Osteoblast (primary cell): ENCODE measurements at places on chromosomes 12 and 14. TPM values are rescaled to one million over a fixed set of nuclear protein-coding genes. Genes with fewer than 3 reads are reported as not detected.
A peak's percentile ranks its signal among the peaks of the same experiment; 100 is the strongest.

The SUSD6 gene
- total RNA-seq: 17.1 and 17.7 TPM in 2 replicates

The PIWIL1 gene
- not detected in 2 replicates for total RNA-seq

The IQSEC3 gene
- 0.36 TPM in 1 of 2 replicates, not detected in the other for total RNA-seq

The GLIPR1L1 gene
- not detected in 2 replicates for total RNA-seq

DNA sequence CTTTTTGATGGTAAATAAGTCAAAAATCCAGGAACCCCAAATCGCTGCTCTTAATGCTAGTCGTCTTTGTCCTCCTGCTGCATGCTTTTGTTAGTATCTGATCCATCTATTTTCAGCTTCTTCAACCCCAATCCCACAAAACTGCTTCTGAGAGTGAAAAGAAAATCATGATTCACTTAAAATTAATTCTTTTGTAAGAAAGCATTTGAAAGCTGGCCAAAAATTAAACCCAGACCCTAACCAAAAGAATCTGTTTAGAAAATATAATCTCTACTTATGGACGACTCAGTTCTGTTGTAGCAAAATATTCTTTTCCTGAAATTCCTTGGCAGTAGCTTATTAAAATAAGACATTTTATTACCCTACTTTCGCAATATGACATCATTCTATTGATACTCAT is 443.6 kb upstream of the SYT1 start:
- no peak overlapping the region for H3K4me3 ChIP-seq
- no peaks in the 10 kb centered on the region for H3K27me3 ChIP-seq
- no peaks in the 10 kb centered on the region for H3K36me3 ChIP-seq
- no peak overlapping the region for H3K27ac ChIP-seq
- H3K4me1 ChIP-seq: no peaks in the 10 kb centered on the region
- DNase-seq: no peak

GRCh38 chr14:31229638-31230572 is 22.3 kb upstream of the HECTD1 start:
- H3K27ac ChIP-seq: peak overlapping the region; percentile 38
- peak; percentile 81 for DNase-seq
- H3K27me3 ChIP-seq: no peaks in the 10 kb centered on the region
- H3K4me1 ChIP-seq: peaks cover 12% of the 10 kb centered on the region
- no peaks in the 10 kb centered on the region for H3K36me3 ChIP-seq

GRCh38 chr14:89507926-89508460 is 91.0 kb upstream of the FOXN3 start:
- peaks cover 39% of the 10 kb centered on the region for H3K4me1 ChIP-seq
- H3K36me3 ChIP-seq: no peaks in the 10 kb centered on the region
- peak; percentile 62 for DNase-seq
- H3K27me3 ChIP-seq: no peaks in the 10 kb centered on the region

GRCh38 chr14:66116732-66117131 is 369.4 kb upstream of the CCDC196 start:
- H3K4me1 ChIP-seq: no peaks in the 10 kb centered on the region
- no peak overlapping the region for H3K4me3 ChIP-seq
- no peak overlapping the region for H3K27ac ChIP-seq
- no peaks in the 10 kb centered on the region for H3K36me3 ChIP-seq
- H3K27me3 ChIP-seq: no peaks in the 10 kb centered on the region
- DNase-seq: no peak

DNA sequence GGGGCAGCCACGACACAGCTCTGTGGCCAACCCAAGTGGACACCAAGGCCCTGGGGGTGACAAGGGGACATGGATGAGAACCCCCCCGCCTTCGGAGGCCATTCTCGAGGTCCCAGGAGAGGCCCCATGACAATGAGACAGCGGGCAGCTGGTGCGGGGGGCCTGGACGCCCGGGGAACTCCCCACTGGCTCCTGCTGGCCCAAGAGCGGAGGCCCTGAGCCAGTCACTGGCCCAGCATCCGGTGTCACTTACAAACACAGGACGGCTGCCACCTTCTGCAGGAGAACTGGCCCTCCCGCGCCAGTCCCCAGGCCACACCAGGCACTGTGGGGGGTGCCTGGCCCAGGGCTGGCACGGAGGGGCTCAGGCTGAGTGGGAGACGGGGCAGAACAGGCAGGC is 51.4 kb downstream of the NCOR2 start:
- no peaks in the 10 kb centered on the region for H3K27me3 ChIP-seq
- no peak overlapping the region for H3K27ac ChIP-seq
- no peak overlapping the region for H3K4me3 ChIP-seq
- no peak for DNase-seq

DNA sequence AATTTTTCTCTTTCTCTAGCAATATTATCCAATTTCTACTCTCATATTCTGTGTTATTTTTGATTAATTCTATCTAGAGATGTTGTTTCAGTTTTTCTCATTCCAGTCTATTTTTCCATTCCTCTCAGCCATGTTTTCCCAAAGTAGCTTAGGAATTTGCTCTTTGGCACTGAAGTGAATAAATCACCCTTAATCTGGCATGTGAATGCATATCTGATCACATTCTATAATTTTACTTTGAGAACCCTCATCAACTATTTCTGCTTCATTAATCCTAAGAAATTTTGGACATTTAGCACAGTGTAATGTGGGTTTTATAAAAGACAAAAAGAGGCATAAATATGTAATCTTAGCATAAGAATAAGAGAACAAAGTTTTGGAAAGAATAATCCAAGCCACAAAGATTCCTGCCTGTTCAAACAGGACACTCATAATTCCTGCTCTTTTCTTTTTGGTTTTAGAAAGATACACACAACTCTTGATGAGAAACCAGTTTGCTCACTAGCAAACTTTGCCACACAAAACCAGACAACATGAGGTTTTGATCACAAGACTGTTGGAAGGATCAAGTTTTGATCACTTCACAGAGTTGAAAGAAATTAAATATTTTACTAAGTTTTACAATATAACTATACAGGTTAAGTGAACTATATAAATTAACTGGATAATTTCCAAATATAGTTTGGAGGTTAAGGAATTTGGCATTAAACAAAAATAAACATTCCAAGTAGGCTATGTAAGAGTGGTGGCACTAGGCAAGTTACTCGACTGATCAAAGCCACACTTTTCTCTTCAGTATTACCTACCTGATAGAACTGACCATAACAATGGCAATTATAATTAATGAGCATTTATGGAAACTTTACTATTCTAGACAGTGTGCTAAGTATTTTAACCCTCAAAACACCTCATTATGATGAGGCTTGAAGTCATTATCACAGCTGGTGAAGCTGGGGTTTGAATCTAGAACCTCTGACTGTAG is 226.6 kb upstream of the TMTC1 start:
- H3K27ac ChIP-seq: no peak overlapping the region
- no peak overlapping the region for H3K4me3 ChIP-seq
- H3K27me3 ChIP-seq: no peaks in the 10 kb centered on the region

DNA sequence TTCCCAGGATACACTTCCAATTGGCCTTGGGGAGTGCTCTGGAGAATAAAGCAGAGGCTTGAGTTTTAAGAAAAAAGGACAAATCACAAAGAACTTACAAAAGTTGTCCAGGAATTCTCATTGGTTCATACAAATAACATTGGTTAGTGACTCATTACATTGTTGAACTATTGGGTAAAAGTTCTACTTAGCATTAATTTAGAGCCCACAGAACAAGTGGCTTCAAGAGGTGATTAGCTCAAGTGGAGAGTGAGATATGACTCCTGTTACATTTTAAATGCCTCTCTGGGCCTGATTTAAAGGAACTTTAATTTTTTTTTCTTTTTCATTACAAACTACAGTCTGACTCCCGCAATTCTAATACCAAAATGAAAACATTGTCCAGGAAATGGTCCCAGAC is 72.9 kb downstream of the ASCL4 start:
- H3K27me3 ChIP-seq: peaks cover 61% of the 10 kb centered on the region
- no peak overlapping the region for H3K4me3 ChIP-seq
- H3K36me3 ChIP-seq: no peaks in the 10 kb centered on the region
- DNase-seq: no peak

- H3K36me3 ChIP-seq: no peaks in the 10 kb centered on the region
- no peak overlapping the region for H3K27ac ChIP-seq
- no peaks in the 10 kb centered on the region for H3K4me1 ChIP-seq
- no peaks in the 10 kb centered on the region for H3K27me3 ChIP-seq
These were observed 32.1 kb downstream of the GALNT16 start for GRCh38 chr14:69291891-69292561.

DNA sequence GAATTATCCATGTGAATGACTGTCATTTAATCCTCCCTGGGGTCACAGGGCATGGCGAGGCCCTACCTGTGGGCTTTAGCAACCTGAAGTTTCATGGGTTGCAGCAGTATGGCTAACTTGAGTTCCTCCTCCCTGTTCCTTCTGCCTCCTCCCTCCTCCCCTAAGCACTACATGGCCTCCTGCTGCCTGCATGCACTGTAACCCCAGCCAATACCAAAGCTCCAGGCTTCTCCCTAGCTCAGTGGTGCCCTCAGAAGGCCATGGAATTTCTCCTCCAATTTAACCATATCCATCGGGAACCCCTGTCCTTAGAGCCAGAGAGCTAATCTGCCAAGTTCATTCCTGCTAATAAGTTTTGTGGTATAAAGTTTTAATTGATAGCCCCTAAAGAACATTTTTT is 95.1 kb downstream of the NT5DC3 start:
- no peak for DNase-seq
- H3K4me1 ChIP-seq: no peaks in the 10 kb centered on the region
- no peaks in the 10 kb centered on the region for H3K27me3 ChIP-seq

- no peak overlapping the region for H3K4me3 ChIP-seq
- peaks cover 2% of the 10 kb centered on the region for H3K27me3 ChIP-seq
- no peak overlapping the region for H3K27ac ChIP-seq
These were observed 4.9 kb upstream of the RIC8B start for GRCh38 chr12:106769546-106769945.

DNA sequence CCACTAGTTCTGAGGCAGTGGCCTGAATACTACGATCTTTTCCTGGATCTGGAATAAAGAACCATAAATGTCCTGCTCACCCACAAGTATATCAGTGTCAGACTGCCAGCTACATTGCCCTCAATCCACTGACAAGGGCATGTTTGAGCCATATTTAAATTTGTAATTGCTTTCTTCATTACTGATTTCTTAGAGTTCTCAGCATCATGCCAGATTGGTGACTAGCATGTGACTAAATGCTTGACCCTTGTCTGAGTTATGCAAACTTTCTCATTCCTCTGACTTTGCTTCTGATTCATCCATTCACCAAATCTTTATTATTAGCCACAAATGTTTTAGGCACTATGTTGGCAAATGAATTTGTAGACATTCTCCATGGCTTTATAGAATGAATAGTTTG is 143.6 kb upstream of the SLC16A7 start:
- H3K27me3 ChIP-seq: no peaks in the 10 kb centered on the region
- peaks cover 21% of the 10 kb centered on the region for H3K4me1 ChIP-seq
- peak overlapping the region; percentile 53 for H3K27ac ChIP-seq
- H3K4me3 ChIP-seq: no peak overlapping the region

DNA sequence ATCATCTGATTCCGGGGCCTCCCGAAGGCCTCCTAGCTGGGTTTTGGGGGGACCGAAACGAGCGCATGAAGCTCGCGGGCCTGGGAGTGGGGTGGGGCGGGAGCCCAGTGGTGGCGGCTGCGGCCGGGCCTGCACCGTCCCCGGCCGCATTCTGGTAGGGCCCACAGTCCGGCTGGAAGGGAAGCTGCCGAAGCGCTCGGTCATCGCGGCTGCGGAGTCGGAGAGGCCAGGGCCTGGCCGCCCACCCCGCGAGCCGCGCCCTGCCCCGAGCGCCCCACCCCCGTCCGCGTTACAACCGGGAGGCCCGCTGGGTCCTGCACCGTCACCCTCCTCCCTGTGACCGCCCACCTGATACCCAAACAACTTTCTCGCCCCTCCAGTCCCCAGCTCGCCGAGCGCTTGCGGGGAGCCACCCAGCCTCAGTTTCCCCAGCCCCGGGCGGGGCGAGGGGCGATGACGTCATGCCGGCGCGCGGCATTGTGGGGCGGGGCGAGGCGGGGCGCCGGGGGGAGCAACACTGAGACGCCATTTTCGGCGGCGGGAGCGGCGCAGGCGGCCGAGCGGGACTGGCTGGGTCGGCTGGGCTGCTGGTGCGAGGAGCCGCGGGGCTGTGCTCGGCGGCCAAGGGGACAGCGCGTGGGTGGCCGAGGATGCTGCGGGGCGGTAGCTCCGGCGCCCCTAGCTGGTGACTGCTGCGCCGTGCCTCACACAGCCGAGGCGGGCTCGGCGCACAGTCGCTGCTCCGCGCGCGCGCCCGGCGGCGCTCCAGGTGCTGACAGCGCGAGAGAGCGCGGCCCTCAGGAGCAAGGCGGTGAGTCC is at the start of gene KLC1:
KLC1 (plus strand) TSS at position 528 of the 819 bp plus-strand sequence. CDS start 25,354 bp downstream, outside the sequence.
- H3K4me3 ChIP-seq: peak within 1 kb of the TSS; percentile 81
- DNase-seq: peak; percentile 97
- H3K4me1 ChIP-seq: peaks cover 35% of the 10 kb centered on the region
- H3K36me3 ChIP-seq: peaks cover 9% of the 10 kb centered on the region

- H3K27me3 ChIP-seq: peaks cover 25% of the 10 kb centered on the region
- H3K4me1 ChIP-seq: no peaks in the 10 kb centered on the region
- no peak within 1 kb of the TSS for H3K27ac ChIP-seq
- peak; percentile 66 for DNase-seq
- no peaks in the 10 kb centered on the region for H3K36me3 ChIP-seq
These were observed at the start of gene TUNAR for GRCh38 chr14:95876761-95877538. TSS of gene TUNAR (plus strand) at chr14:95876832.

DNA sequence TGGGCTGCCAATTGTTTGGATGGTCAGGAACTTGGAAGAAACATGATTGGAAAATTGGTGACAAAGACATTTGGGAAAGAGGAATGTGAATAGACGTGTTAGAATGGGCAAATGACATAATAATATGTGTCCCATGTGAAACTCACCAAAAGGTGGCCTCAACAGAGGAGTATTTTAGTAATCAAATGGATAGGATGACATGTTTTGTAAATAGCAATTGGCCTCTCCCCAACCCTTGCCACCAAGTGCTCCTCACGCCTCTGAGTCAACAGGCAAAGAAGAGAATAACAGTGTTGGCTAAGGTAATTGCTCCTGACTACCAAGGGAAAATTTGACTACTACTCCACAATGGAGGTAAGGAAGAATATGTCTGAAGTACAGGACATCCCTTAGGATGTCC is 81.4 kb downstream of the ATXN7L3B start:
- H3K36me3 ChIP-seq: no peaks in the 10 kb centered on the region
- H3K4me3 ChIP-seq: no peak overlapping the region
- no peak overlapping the region for H3K27ac ChIP-seq
- H3K4me1 ChIP-seq: no peaks in the 10 kb centered on the region
- H3K27me3 ChIP-seq: no peaks in the 10 kb centered on the region

- DNase-seq: no peak
- H3K4me1 ChIP-seq: no peaks in the 10 kb centered on the region
- no peaks in the 10 kb centered on the region for H3K27me3 ChIP-seq
- no peaks in the 10 kb centered on the region for H3K36me3 ChIP-seq
- no peak overlapping the region for H3K4me3 ChIP-seq
These were observed 80.9 kb downstream of the ABCD2 start for GRCh38 chr12:39538679-39539104.

GRCh38 chr12:125604976-125605375 is 539.7 kb downstream of the AACS start:
- DNase-seq: peak; percentile 11
- H3K4me1 ChIP-seq: no peaks in the 10 kb centered on the region
- no peak overlapping the region for H3K4me3 ChIP-seq
- no peak overlapping the region for H3K27ac ChIP-seq

GRCh38 chr12:104201238-104202001 is 14.2 kb upstream of the TXNRD1 start:
- no peak overlapping the region for H3K27ac ChIP-seq
- H3K4me1 ChIP-seq: peaks cover 11% of the 10 kb centered on the region
- H3K4me3 ChIP-seq: no peak overlapping the region
- no peaks in the 10 kb centered on the region for H3K36me3 ChIP-seq
- H3K27me3 ChIP-seq: no peaks in the 10 kb centered on the region
